ENCODE measurements at places on chromosomes 11 and 22. TPM values are rescaled to one million over a fixed set of nuclear protein-coding genes. Genes with fewer than 3 reads are reported as not detected.
A peak's percentile ranks its signal among the peaks of the same experiment; 100 is the strongest.

The RHOD gene
- total RNA-seq: 3.4 TPM

The PRR33 gene
- not detected for total RNA-seq

The ANO9 gene
- 34.3 TPM for total RNA-seq

The SEC14L6 gene
- total RNA-seq: not detected

GRCh38 chr22:43392385-43392989 is 19.3 kb upstream of the MPPED1 start:
- no peak overlapping the region for H3K4me3 ChIP-seq
- no peak for DNase-seq
- no peaks in the 10 kb centered on the region for H3K36me3 ChIP-seq
- H3K4me1 ChIP-seq: no peaks in the 10 kb centered on the region
- no peak overlapping the region for H3K27ac ChIP-seq

DNA sequence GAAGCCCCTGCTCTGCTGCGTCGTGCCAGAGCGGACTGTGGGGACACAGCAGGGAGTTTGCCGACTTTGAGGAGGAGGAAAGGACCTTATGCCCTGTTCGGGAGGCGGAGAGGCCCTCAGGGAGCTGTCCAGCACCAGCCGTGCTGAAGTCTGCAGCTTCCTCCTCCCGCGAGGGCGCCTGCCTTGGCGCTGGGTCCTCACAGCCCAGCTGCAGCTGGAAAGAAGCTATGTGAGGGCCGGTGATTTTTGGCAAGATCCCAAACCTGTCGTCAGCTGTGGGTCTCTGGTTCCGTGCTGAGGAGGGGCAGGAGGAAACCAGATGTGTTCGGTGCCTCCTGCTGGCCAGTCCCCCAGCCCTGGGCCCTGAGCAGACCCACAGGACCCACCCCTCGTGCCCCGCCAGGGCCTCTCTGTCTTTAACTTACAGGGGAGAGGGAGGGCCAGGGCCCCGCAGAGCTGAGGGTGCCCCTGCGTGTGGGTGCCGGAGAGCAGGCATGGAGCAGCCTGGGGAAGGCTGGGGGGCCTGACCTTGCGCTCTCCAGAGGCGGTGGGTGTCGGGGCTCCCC is 12.0 kb downstream of the BRSK2 start:
- no peak overlapping the region for H3K27ac ChIP-seq
- H3K27me3 ChIP-seq: no peaks in the 10 kb centered on the region
- no peaks in the 10 kb centered on the region for H3K4me1 ChIP-seq
- no peak overlapping the region for H3K4me3 ChIP-seq
- DNase-seq: peak; percentile 45
- no peaks in the 10 kb centered on the region for H3K36me3 ChIP-seq

DNA sequence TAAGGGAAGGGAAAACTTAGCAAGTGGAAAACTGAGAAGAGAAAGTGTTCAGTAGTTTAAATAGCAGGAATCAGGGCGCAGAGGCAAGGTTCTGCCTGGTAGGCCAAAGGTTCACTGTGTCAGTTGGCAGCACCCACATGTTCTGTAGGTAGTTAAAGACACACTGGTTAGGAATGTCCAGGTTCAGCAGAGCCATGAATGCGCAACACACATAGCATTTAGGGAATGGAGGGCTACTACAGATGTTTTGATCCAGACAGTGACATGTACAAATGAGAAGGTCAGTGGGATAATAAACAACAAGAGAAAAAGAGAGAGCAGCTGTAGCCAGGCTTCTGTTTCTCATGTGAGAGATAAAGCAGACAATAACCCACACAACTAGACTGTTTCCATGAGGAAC is 56.2 kb upstream of the ARHGAP42 start:
- H3K36me3 ChIP-seq: no peaks in the 10 kb centered on the region
- no peaks in the 10 kb centered on the region for H3K4me1 ChIP-seq
- no peak overlapping the region for H3K4me3 ChIP-seq
- DNase-seq: no peak

DNA sequence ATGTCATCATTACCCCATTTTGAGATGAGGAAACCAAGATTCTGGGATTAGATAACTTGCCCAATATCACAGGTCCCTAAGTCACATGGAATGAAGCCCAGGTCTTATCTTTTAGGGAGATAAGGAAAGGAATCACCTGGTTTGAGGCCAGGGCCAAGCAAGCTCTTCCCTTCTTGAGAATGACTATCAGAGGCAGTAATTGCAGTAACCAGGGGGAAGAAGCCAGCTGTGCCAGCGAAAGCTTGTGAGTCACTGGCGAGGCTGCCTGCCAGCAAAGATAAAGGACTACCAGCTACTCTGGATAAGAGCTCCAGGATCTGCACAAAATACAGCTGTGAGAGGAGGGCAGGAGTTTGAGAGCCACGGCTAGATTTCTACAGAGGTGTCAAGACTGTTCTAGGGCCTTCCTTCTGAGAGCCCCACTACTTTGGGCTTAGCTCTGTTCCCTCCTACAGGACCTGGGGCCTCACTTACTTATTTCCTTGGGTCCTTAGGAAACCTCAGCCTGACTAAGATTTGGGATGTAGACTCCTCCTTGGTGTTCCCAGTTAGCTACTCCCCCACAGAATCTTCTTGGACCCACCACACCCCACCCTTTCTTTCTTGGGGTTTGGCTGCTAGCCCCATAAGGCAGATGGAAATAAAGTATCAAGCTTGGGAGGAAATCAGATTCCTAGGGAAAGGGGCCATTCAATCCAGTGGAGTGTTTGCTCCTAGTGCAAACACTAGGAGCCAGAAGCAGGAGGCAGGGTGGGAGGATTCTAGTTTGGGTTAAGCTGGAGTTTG is 9.7 kb upstream of the CCKBR start:
- peaks cover 19% of the 10 kb centered on the region for H3K27me3 ChIP-seq
- H3K4me3 ChIP-seq: no peak overlapping the region
- H3K4me1 ChIP-seq: no peaks in the 10 kb centered on the region
- H3K36me3 ChIP-seq: no peaks in the 10 kb centered on the region
- no peak for DNase-seq

DNA sequence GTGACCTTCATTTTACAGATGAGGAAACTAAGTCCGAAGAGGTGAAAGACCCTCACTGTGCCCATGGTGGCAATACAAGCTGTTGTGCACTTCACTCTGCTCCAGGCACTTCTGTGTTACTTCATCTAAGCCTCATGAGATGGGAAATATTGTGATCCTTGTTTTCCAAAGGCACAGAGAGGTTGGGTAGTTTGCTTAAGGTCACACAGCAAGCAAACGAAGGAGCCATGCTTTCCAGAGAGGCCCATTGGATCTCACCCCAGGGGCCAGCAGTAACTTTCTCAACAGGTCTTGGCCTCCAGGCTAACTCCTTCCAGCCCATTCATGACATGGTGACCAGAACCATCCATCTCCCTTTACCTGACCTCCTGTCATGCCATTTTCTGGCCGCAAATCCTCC is 332.8 kb downstream of the MN1 start:
- H3K27ac ChIP-seq: no peak overlapping the region
- no peaks in the 10 kb centered on the region for H3K36me3 ChIP-seq
- no peak for DNase-seq
- no peak overlapping the region for H3K4me3 ChIP-seq
